BJ (cell line): ENCODE measurements at places on chromosomes 13 and 19.

GRCh38 chr19:1063030-1063908 lies 3.7 kb upstream of the ARHGAP45 start:
- no peak for DNase-seq

DNA sequence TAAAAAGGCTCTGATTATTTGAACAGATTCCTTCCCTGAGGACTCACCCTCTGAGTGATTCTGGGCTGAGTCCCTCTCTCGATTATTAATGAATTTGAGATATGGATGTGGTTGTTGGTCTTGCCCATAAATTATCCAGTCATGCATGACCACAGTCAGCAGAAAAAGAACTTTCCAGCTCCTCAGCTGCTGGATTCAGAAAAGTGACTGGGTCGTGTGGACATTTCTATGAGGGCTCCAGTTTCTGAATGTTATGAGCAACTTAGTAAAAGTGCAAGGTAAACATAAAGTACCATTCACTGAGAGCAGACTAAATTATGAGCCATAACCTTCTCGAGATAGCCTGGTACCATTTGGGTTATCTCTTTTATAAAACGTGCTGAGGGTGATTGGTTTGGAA lies 100.1 kb upstream of the CLDN10 start:
- no peak for DNase-seq

GRCh38 chr13:76772241-76772640 lies 114.0 kb downstream of the KCTD12 start:
- no peak for DNase-seq

DNA sequence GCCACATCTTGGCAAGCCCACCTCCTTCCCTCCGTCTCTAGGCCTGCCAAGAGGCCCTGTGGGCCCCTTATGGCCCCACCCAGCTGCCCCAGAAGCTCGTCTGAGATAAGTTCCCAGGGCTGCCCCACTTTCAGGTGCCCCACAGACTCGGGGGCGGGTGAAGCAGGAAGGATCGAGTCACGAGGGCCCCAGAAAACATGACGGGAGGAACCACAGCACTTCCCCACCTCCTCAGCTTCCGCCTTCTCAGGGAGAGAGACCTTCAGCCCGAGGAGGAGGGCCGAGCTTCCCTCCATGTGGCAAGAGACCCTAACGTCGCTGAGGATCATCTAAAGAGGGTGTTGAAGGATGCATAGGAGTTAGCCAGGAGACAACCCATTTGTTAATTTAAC lies 4.5 kb upstream of the IL12RB1 start:
- DNase-seq = no peak

- DNase-seq = no peak
Observed at GRCh38 chr19:40365613-40366401, 17.3 kb downstream of the PLD3 start.

DNA sequence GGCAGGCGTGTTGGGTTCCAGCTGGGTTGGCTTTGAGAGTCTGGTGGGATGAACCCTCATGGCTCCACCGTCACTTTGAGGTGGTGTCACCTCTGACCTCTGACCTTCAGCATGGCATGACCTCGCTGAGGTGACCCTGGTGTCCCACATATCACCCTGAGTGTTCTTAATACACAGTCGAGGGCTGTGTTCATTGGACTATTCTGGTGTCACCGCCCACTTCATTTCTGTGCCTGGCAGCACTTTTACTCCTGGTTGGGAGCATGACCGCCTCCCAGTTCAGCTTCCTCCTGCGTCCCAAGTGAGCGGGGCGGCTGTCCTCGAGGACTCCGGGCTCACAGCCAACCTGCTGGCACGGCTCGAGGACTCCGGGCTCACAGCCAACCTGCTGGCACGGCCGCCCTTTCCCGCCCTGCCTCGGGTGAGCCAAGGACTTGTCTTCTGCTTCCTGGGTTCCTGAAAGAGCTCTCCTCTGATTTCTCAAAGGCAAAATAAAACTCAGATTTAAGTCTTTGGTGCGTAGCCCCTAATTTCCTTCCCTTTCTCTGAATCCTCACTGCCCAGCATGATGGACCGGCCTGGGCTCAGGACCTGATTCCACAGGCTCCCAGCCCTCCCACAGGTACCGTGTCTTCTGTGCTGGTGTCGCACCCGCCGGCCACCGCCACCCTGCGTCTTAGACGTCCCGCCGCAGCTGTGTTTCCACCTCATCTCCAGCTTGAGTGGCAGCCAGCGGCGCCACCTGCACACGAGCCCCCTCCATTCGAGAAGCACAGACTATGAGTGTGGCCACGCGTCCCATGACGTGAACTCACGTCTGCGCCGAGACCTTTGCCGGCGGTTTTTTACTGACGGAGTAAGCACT lies 10.4 kb downstream of the ATP4B start:
- no peak for DNase-seq

DNA sequence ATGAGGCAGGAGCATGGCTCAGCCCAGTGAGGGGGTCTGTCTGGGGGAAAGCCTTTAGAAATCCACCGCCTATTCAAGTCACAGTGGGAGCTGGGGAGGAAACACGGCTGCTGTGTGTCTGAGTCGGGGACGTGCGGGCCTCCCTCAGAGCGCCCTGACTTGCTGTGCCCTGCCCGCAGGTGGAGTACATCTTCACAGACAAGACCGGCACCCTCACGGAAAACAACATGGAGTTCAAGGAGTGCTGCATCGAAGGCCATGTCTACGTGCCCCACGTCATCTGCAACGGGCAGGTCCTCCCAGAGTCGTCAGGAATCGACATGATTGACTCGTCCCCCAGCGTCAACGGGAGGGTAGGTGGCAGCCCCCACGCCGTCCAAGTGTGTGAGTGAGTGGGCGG lies 137.8 kb upstream of the MCF2L start:
- DNase-seq = no peak

- no peak for DNase-seq
Observed at GRCh38 chr13:111156421-111156820, 41.3 kb downstream of the ARHGEF7 start.

GRCh38 chr19:38267761-38268483 lies 3.5 kb downstream of the SPINT2 start:
- DNase-seq = no peak

GRCh38 chr13:79481685-79482052 lies 714 bp downstream of the NDFIP2 start:
- no peak for DNase-seq

DNA sequence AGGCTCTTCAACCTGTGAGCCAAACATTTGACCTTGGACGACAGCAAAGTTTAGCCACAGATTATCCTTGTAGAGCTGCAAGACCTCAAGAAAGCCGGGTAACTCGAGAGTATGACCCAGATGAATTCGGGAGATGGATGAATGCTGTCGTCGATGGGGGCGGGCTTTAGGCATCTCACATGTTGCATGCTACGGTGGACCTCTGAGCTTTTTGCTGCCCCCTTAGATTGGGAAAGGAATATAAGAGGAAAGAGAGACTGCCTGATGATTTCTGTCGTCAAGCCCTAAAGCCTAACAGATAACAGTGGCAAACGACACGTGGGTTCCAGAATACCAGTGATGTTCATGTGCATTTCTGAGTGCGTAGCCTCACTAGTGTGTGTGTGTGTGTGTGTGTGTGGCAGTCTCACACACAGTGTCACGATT lies 730 bp upstream of the ABCC4 start:
- no peak for DNase-seq
